ENCODE measurements at places on chromosomes 11 and 22. TPM values are rescaled to one million over a fixed set of nuclear protein-coding genes. Genes with fewer than 3 reads are reported as not detected.

- no peak for DNase-seq
These were observed 20.3 kb upstream of the TNRC6B start for GRCh38 chr22:40157330-40157945.

GRCh38 chr22:31104869-31105268, 2.5 kb downstream of the SELENOM start:
- DNase-seq = no peak

- no peak for DNase-seq
These were observed 56.6 kb downstream of the CCDC81 start for GRCh38 chr11:86431258-86431657.

DNA sequence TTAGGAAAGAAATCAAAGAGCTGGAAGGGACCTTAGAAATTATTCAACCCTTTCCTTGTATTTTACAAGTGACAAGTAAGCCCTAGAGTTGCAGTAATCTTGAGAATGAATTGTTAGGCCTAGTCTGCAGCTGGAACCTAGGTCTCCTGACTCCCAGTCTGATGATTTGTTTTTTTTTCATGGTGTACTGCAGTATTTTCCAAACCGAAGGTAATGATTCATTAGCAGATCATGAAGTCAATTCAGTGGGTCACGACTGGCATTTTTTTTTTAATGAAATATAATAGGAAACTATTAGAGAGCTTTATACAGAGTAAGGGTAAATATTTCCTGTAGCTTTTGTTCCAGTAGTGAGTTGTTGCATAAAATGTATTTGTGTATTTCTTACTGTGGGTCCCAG, 42.8 kb downstream of the EXT2 start:
- no peak for DNase-seq

- peak; percentile 75 for DNase-seq
These were observed 3.3 kb downstream of the FGF19 start for GRCh38 chr11:69700278-69701140.

DNA sequence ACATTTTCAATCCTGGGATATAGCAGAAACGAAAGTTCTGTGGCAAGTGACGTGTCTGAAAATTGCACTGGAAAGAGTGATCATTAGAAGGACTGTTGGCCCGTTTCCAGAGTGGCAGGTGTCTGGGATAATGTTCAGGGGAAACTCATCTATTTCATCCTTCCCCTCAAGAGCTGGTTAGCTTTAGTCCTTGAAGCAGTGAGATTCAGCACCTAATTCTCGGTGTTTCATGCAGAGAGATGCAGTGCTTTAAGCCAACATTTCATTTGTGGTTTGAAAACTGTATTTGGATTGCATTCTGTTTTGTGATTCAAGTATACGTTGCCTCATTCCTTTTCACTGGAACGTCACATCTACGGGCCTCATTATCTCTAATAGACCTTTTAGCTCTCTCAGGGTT, 205.0 kb upstream of the RAG2 start:
- DNase-seq = no peak

GRCh38 chr22:17035246-17035645, 27.2 kb upstream of the GAB4 start:
- DNase-seq = no peak

DNA sequence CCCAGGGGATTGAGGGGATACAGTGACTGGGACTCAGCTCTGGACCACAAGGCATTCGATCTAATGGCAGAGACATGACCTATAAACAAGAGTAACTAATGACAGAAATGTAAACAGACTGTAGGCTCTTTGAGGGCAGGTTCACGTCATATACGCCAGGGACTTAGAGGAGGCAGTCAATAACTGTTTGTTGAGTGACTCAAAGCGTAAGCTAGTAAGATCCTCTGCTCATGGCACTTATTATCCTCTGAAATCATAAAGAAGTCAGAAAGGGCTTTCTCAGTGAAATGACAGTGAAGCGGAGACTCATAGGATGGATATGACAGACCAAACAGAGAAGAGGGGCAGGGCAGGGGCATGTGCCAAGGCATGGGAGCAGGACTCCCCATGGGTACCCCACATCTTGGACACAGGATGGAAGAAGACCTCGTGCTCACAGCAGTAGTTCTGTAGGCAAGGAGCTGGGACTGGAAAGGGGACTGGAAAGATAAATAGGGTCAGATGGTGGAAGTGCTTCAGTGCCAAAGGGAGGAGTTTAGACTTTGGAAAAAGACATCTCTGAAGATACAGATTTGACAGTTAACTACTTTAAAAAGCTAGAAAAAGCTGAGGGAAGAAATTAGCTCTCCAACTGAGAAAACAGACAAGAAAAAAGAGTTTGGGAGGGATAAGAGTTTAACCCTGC, 72.7 kb downstream of the SLC1A2 start:
- no peak for DNase-seq

GRCh38 chr11:36121054-36121453, 168.2 kb downstream of the COMMD9 start:
- no peak for DNase-seq

- DNase-seq = no peak
These were observed 720.1 kb downstream of the DLG2 start for GRCh38 chr11:84906995-84907394.

DNA sequence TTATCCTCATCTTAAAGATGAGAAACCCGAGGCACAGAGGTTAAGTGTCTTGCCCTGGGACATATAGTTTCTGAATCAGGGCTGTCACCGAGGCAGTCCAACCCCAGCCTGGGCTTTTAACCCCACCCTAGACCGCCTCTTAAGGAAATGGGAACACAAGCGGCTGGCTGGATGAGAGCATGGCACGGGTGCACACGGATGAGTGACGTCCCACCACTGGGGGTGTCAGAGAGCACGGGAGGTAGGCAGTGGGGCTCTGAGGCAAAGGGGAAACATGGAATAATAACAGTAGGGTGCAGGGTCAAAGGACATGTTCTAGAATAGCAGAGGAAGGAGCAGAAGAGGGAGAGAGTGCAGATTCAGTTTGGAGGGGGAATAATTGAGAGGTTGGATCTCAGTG, 22.3 kb downstream of the PPFIBP2 start:
- no peak for DNase-seq

Gene IGLL1
- total RNA-seq = not detected

DNA sequence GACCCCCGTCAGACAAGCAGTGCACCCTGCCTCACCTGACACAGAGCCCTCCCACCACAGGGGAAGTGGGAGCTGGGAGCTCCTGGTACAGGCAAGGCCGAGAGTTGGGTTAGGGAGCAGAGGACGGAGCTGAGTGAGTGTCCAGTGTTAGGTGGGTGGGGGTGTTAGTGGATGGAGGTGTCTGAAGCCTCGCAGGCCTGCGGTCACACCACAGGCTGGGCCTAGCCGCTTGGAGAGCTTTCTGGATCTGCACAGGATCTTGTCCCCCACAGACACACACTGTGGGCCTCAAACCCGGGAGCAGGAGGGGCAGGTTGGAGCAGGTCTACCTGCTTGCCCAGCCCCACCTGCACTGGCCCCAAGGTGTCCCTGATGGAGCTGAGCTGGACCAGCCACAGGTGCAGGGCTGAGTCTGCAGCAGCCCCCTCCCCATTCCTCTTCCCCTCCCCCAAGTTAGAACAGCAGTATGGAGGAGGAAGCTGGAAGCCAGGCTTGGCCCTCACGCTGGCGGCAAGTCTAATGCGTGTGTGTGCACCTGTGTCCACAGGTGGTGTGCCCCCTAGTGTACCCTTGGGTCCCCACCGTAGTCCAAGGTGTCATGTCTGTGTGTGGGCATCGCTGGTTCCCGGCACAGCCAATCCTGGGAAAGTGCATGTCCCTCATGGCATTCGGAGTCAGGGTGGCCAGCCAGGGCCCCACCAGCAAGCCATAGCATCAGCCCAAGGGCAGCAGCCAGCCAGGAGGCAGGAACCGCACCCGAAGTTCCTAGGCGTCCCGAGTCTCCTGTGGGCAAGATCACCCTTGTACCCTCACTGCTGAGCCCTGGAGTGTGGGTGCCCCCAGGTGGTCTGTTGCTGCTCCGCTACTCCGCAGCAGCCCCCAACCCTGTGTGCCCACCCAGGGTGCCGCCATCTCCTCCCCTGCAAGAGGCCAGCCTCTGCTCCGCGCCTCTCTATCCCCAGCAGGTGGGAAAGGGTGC, 2.0 kb upstream of the GATD1 start:
- DNase-seq = no peak

DNA sequence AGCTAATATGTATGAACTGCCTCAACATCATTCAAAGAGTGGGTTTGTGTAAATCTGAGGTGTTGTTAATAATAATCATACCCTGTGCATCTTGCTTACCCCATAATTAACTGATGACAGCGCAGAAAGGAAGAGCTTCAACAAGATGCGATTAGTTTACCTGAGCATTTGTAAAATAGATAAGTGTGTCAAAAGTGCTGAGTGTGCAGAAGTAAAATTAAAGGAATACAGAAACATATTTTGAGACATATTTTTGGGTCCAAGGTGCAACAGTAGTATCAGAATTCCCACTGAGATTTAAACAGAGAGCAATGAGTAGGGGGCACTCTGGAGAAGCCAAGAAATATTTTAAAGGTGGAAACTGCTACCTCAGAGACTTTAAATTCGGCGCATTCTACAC, 6.1 kb downstream of the BLID start:
- DNase-seq = no peak

DNA sequence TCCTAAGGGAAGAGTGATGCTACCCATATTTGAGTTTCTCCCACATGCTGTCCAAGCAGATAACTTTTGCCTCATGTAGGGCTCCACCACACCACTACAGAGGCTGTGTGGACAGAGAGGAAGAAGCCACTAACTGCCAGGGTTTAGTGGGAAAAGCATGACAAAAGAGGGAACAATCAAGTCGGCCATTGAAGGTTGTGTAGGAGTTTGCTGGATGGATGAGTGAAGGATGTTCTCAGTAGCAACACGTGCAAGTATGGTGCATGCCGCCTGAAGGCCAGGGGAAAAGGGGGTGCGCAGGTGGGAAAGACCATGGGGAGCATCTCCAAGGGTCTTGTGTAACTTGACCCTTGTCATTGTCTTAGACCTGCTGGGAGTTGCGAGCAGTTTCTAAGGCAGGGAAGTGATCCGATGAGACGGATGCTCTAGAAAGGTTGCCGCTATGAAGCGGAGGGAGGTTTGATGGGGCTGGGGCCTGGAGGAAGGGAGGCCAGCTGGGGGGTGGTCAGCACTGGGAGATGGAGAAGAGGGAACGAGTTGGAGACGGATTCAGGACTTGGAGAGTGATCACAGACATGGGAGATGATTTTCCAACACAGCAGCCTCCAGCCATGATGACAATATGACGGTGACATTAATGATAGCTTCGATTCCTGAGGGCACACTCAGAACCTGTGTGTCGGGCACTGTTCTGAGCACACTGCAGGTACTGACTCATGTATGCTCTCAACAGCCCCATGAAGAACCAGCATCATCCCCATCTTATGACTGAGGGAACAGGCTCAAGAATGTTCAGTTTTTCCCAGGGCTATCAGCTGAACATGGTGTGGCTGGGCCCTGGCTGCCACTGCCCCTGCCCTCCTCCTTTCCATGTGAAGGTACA, 53.7 kb downstream of the CD6 start:
- peak; percentile 49 for DNase-seq

Gene ST14
- total RNA-seq = 6.0 TPM

DNA sequence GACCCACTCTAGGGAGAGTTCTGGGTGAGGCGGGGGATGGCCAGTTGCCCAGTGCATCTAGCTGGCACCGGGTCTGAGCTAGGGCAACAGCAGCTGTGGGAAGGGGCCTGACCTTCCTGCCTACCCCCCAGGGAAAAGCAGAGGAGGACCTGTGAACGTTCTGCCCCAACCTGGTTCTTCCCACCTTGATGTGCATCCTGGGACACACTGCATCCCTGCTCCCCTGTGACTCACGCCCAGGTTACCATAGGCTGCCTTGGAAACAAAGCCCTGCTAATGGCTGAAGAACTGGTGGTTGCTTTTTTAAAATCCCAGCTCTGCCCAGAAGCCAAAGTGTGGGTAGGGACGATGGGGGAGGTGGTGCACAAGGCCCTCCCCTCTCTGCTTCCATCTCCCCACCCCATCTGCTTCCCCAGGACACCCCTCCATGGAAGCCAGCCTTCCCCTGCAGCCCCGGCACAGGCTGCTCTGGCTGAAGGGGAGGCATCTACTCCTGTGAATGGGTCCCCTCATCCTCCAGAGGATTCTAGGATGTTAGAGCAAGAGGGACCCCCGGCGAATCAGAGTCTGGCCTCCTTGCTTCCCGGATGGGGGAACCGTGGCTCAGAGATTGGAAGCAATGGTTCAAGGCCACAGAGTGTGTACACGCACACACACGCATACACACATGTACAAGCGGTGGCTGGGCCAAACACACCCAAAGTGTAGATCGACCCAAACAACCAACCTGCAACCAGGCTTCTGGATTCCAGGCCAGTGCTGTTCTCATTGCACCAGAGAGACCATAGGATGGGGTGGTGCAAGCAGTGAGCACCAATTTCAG, 7.6 kb upstream of the C11orf96 start:
- no peak for DNase-seq

GRCh38 chr11:25547292-25547691, 784.6 kb upstream of the ANO3 start:
- DNase-seq = no peak

DNA sequence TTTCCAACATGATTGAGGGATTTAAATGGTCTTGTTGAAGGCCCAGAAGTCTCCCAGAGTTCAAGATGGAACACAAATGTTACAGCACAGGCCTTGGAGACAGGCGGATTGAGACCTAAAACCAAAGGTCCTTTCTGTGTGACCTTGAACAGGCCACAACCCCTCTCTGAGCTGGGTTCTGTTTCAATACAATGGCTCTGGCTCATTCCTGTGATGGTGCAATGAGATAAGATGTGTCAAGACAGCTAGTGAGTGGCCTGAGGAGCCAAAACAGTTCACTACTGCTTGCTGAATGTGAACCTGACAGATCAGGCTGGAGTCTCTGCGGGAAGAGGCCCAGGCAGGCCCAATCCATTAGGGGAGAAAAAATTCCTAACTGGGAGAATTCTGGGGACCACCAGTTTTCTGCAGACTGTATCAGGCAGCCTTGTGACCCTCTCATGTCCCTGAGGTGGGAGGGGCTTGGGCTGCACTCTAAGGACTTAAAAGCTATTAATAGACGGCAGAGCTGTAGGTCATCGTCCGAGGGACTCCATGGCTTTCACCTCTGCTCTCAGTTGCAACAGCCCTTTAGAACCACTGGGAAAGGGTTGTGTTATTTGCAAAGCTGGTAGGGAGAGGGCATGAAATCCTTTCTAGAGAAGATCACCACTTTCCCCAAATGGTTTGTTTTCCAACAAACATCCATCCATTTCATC, 126.1 kb upstream of the TEAD1 start:
- DNase-seq = no peak

DNA sequence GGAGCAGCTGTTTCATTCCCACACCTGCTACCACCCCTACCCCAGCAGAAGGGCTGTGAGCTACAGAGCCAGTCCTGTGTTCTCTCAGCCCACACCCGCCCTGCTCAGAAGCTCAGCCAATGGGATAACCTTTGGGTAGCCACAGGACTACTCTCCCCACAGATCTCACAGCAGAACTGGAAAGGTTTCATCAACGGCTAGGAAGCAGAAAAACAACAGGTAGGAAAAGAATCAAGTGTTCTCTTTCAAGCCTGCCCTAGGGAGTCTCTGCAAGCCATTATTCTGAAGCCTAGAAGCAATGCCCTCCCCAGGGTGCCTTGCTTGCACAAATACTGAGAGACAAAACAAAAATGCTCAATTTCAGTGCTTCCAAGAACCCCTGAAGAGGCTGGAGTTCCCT, 77.2 kb downstream of the TMPRSS5 start:
- DNase-seq = no peak

Gene SGSM1
- total RNA-seq = 1.4 TPM

All from posterior vena cava (tissue), 2 donors.